CD4-positive, alpha-beta memory T cell (primary cell): ENCODE measurements at places on chromosomes 12 and 14. TPM values are rescaled to one million over a fixed set of nuclear protein-coding genes. Genes with fewer than 3 reads are reported as not detected.
A peak's percentile ranks its signal among the peaks of the same experiment; 100 is the strongest.

Gene ABCC9
- polyA plus RNA-seq, result not detected

- no peaks in the 10 kb centered on the region for H3K36me3 ChIP-seq
- no peaks in the 10 kb centered on the region for H3K4me1 ChIP-seq
- no peaks in the 10 kb centered on the region for H3K27me3 ChIP-seq
- H3K4me3 ChIP-seq, result no peak overlapping the region
Observed at GRCh38 chr14:101363880-101364391, 197.4 kb upstream of the DIO3 start.

GRCh38 chr14:70972107-70972976 is 65.1 kb downstream of the PCNX1 start:
- H3K27ac ChIP-seq, result peak overlapping the region; percentile 4
- no peak overlapping the region for H3K4me3 ChIP-seq
- peaks cover 12% of the 10 kb centered on the region for H3K36me3 ChIP-seq
- no peaks in the 10 kb centered on the region for H3K27me3 ChIP-seq

GRCh38 chr14:39006721-39007410 is 96.2 kb downstream of the SEC23A start:
- no peak overlapping the region for H3K4me3 ChIP-seq
- H3K36me3 ChIP-seq, result no peaks in the 10 kb centered on the region
- H3K27ac ChIP-seq, result no peak overlapping the region
- H3K4me1 ChIP-seq, result no peaks in the 10 kb centered on the region
- DNase-seq, result no peak

DNA sequence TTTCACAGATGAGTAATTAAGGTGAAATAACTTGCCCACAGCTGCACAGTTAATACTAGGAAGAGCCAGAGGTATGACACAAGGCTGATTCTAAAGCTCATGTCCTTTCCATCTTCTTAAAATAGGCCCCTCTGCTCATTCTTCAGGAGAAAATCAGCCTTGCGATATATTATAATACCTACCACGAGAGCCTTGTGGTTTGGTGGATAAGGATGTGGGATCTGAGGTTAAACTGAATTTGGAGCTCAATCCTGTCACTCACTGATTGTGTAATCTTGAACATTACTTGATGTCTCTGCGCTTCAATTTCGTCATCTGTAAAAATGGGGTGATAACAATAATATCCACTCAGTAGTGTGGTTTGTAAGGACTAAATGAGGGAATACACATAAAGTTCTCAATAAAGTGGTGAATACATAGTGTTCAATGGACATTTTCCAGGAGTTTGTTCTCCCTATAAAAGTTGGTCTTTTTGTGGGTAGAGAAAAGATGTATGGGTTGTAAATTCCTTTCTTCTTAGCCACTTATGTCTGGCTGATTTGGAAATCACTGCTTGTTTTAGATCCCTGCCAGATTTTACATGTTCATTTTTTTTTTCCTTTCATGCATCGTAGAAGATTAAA is 25.1 kb upstream of the ATP2B1 start:
- no peaks in the 10 kb centered on the region for H3K27me3 ChIP-seq
- no peak overlapping the region for H3K27ac ChIP-seq
- DNase-seq, result peak; percentile 16
- H3K4me1 ChIP-seq, result peaks cover 9% of the 10 kb centered on the region
- H3K36me3 ChIP-seq, result no peaks in the 10 kb centered on the region
- H3K4me3 ChIP-seq, result no peak overlapping the region

DNA sequence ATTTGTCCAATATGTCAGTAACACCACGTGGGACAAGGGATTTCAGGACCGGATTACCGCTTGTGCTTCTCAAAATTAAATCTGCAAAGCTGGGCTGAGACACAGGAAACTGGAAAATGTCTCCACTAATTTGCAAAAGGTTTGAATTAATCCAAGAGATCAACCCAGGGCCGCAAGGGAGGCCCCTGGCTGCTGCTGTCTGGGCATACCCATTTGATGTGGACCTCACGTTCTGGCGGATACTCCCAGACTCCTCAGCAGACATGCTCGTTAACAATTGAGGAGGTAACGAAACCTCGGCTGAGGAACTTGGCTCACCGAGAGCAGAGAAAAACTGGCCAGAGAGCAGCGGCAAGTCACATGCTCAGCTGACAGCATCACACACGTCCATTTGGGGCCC is 180.6 kb downstream of the SLC15A4 start:
- H3K27ac ChIP-seq, result no peak overlapping the region
- no peak for DNase-seq
- H3K4me3 ChIP-seq, result no peak overlapping the region
- H3K4me1 ChIP-seq, result no peaks in the 10 kb centered on the region

DNA sequence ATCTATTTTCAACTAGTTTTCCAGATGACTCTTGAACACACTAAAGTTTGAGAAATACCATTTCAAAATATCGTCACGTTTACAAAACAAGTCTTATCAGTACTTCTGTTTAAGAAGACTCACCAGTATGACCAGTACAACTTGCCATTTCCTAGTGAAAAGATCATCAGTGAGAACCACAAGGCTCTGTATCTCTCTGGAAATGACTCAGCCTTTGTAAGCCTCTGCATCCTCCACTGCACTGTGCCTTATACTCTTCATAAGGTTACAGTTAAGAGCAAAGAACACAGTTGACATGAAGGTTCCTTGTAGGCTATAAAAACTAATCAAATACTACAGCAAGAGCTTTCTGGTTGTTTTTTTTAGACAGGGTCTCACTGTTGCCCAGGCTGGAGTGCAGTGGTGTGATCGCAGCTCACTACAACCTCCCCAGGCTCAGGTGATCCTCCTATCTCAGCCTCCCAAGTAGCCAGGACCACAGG is 5.7 kb upstream of the VTI1B start:
- no peaks in the 10 kb centered on the region for H3K36me3 ChIP-seq
- no peaks in the 10 kb centered on the region for H3K27me3 ChIP-seq
- H3K4me1 ChIP-seq, result peaks cover 10% of the 10 kb centered on the region
- no peak overlapping the region for H3K4me3 ChIP-seq
